Heart right ventricle (tissue), 16 donors: ENCODE measurements at places on chromosomes 11 and 22. TPM values are rescaled to one million over a fixed set of nuclear protein-coding genes. Genes with fewer than 3 reads are reported as not detected.

SEC14L6 gene
- total RNA-seq, result 0.37 TPM

MAPK12 gene
- 18.0 TPM for total RNA-seq

FOLR2 gene
- total RNA-seq, result 8.6 TPM

BARX2 gene
- not detected for total RNA-seq
